Endothelial cell of coronary artery (primary cell): ENCODE measurements at places on chromosomes 7 and 10. TPM values are rescaled to one million over a fixed set of nuclear protein-coding genes. Genes with fewer than 3 reads are reported as not detected.

The NME8 gene
- total RNA-seq: not detected in 2 replicates

The GTF2IRD2 gene
- 4.8 and 5.2 TPM in 2 replicates for total RNA-seq

The ERVW-1 gene
- total RNA-seq: not detected in 2 replicates

The ADRB1 gene
- not detected in 2 replicates for total RNA-seq

The MYPN gene
- total RNA-seq: under 0.01 and 0.09 TPM in 2 replicates

The FGFBP3 gene
- 0.09 and 0.19 TPM in 2 replicates for total RNA-seq

The PTN gene
- total RNA-seq: 0.27 and 0.56 TPM in 2 replicates

The OR2A1 gene
- under 0.01 TPM in 1 of 2 replicates, not detected in the other for total RNA-seq

The ITPRID1 gene
- total RNA-seq: not detected in 2 replicates

The IDI2 gene
- total RNA-seq: not detected in 2 replicates

The CPEB3 gene
- total RNA-seq: 0.81 and 0.94 TPM in 2 replicates

The INMT gene
- 0.28 TPM in 1 of 2 replicates, not detected in the other for total RNA-seq

The CLDN3 gene
- total RNA-seq: 0.09 TPM in 2 replicates
